ENCODE measurements at places on chromosomes 6 and 20.

DNA sequence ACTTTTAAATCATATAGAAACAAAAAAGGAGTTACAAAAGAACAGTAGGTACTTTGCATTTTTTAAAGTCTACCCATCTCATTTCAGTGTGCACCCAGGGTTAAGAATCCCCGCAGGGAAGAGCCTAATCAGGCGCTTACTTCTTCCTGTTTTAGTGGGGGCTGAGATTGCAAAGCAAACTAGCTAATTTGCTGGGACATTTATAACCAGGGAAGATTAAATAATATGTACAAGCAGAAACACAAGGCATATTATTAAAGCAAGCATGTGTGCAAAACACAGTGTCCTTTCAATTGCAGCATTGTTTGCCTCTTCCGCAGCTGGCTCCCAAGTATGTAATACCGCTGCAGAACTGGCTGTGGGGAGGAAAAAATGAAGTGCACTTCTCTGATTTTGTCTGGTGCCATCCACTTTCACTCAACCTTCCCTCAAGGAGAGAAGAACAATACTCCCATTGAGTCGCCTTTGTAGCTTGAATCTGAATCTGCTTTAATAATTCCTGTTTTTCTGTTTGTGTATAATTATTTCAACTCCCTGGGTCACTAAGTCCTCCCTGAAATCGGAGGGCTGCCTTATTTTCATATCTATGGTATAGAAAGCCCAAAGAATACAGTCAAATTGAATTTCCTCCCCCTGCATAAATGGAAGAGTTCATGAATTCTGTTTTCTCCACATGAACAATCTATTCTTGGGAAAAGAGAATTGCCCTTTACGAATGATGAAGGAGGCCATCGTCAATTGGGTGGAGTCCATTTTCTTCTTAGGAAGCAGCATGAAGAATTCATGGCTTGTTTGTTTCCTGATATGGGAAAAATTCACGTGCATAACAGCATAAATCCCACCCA, 23.3 kb upstream of the BCAS1 start:
- DNase-seq, result no peak

- no peak for DNase-seq
These were observed 535.0 kb downstream of the RFPL4B start for GRCh38 chr6:112881828-112882780.

GRCh38 chr6:83065511-83066192, at the start of gene UBE3D:
Gene UBE3D, minus strand, starts transcription at chr6:83065841. Its CDS starts 123 bp downstream, at chr6:83065718.
- peak; percentile 75 for DNase-seq

- DNase-seq, result no peak
These were observed 28.8 kb downstream of the RIOK1 start for GRCh38 chr6:7418238-7418905.

- DNase-seq, result no peak
These were observed 89.8 kb downstream of the ERMARD start for GRCh38 chr6:169841251-169841650.

DNA sequence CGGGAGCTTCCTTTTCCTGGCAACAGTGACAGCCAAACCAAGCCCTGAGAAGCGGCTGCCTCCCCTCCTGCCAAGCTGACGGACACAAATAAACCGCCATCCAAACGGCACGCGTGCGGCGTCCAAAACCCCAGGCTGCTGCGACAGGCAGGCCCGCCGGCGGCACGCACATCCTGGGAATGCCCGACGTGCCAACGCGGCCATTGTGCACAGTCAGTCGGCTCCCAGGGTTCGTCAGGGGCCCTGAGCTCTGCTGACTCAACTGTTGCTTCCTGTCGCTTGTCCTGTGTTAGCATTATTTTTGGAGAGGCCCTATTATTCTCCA, 6.8 kb downstream of the JAG1 start:
- peak; percentile 79 for DNase-seq

DNA sequence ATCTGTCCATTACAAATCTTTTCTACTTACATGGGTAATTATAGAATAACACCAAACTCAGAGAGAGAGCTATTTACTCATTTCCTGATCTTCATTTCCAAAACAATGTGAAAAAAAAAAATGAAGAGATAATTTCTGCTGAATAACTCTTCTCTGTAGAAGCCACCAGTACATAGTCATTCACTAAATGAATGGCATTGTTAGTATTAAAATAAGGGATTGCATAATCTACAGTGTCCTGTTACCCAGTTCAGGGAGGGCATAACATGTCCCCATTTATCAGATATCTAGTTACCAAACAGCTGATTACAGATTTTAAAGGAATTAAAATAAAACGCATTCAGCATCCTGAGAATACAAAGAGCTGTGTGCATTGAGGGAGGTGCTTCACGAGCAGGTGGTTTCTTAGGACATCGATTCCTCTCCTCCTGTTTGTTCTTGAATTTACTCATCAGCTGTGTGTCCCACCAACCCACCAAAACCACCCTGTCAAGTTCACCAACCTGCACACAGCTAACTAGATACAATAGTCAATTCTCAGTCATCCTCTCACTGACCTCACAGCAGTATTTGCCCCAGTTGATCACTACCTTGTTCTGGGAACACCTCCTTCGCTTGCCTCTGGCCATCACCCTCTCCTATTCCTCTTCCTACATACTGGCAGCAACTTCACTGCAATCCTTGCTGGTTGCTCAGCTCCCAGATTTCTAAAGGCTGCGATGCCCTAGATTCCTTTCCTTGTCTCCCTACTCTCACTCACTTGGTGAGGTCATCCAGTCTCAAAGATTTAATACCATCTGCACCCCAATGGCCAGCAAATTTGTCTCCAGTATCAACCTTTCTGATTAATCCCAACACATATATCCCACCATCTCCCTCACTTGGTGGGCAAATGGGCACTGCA, 18.7 kb downstream of the CNKSR3 start:
- DNase-seq, result no peak

GRCh38 chr6:37585937-37586336, 86.2 kb upstream of the CCDC167 start:
- DNase-seq, result no peak

DNA sequence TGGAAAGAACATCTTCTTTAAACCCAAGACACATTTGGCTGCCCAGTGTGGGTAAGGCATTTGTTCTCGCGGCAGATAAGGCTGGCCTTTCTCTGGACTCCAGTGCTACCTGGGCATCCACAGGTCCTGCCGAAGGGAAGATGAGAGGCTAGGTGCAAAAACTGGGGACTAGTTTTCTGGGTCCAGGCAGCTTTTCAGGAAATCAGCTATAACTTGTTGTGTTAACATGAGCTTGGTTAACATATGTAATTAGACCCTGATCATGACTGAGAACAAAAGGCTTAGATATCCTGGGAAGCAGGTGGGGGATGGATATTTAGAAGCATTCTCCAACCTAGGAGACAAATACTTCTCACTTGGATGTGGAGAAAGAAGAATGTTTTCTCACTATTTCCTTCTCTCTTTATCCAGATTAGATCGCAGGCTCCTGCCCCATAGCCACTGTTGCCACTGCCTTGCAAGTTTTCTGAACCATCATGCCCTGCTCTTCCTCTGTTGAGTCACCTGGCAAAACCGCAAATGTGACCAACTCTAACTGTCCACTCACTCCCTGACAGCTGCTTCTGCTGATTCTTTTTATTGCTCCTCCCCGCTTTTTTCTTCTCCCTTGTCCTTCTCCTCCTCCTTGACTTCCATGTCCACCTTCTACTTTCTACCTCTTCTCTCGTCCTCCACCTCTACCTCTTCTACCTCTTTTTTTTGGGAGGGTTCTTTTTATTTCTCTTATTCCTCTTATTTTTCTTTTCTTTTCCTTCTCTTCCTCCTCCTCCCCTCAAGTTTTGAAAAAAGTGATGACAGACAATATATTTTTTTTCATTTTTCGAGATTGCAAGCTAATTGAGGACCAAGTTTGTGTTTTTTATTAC, 258.1 kb downstream of the UTRN start:
- no peak for DNase-seq

DNA sequence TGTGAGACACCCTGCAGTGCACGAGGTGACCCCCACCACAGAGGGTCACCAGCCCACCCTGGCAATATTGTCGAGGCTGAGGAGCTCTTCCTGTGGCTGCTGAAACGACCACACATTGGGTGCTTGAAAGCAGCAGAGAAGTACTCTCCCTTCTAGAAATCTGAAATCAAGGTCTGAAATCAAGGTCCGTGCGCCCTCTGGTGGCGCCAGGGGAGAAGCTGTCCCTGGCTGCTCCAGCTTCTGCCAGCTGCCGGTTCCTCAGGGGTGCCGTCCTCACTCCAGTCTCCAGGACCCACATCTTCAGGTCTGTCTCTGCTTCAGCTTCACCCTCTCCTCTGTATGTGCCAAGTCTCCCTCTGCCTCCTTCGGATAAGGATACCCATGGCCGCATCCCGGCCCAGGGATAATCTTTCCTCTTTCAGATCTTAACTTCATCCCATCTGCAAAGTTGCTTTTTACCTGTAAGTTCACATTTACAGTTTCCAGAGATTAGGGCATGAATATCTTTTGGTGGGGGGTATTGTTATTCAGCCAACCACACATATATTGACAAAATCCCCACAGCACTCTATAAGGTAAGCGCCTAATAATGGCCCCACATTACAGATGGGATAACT, 108.3 kb upstream of the PHACTR3 start:
- DNase-seq, result peak; percentile 60

GRCh38 chr6:152054441-152054840, 247.0 kb downstream of the ESR1 start:
- no peak for DNase-seq

DNA sequence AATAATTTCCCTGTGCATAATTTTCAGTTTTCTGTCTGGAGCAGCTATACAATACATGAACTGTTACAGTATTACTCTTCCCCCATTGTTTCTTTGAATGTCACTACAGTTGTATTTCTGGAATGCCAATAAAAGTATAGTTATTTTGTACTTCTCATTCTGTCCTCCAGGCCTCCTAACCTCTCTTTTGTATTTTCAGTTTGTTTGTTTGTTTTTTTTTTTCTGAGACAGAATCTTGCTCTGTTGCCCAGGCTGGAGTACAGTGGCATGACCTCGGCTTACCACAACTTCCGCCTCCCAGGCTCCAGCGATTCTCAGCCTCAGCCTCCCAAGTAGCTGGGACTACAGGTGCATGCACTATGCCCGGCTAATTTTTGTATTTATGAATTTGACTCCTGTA, 16.8 kb upstream of the ARID1B start:
- no peak for DNase-seq

DNA sequence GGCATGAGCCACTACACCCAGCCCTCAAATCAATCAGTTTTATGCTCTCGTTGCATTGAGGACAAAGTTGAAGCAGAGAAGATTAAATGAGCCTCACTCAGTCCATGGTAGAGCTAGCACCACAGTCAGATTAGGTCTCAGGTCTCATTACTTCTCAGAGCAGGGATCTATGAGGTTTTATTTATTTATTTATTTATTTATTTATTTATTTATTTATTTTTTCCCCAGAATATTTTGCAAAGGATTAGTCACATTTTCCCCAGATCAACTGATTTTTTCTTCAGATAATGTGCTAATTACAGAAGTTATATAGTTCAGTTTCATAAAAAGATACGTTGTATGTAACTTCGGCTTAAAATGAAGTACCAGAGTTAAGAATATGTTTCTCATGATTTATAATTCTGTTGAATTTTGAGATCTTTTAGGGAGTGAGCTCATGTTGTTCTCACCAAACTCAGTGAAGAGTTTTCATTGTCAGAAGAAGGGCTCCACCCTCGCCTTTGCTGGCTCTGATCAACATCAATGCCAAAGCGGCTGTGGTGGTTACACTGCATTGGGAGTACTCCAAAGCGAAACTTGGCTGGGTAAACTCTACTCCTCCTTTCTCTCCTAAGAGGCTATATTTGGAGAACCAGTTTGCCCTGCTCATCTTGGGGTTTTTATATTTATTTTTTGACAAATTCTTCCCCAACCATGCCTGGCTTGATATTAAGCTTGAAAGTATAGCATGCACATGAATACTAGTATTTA, 12.9 kb upstream of the ID4 start:
- DNase-seq, result no peak

GRCh38 chr20:4324611-4325243, 309.4 kb upstream of the RNF24 start:
- DNase-seq, result no peak

GRCh38 chr20:8315639-8316573, 183.8 kb downstream of the PLCB1 start:
- DNase-seq, result peak; percentile 36

DNA sequence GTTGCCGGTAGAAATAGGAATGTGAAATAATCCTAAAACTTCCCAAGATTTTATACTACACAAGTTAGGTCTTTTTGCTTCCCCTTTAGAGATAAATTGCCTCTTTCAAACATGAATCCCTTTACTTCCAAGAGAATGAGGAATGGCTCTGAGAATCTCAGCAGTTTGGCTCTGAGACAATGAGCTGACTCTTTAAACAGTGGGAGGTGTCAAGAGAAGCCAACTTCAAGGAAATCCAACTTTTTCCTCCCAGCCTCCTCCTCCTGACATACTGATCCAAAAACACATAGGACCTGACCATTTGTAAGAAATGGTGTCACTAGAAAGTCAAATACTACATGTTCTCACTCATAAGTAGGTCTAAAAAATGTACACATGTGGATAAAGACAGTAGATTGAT, 154.2 kb downstream of the ALDH8A1 start:
- no peak for DNase-seq

- DNase-seq, result no peak
These were observed 223.2 kb upstream of the TSHZ2 start for GRCh38 chr20:52748990-52749389.

- no peak for DNase-seq
These were observed 121.3 kb downstream of the MYO6 start for GRCh38 chr6:75870389-75870788.

GRCh38 chr6:159929819-159930218, 39.0 kb downstream of the MAS1 start:
- DNase-seq, result peak; percentile 49

- DNase-seq, result no peak
These were observed 1.1 kb upstream of the FAM162B start for GRCh38 chr6:116766506-116767176.

DNA sequence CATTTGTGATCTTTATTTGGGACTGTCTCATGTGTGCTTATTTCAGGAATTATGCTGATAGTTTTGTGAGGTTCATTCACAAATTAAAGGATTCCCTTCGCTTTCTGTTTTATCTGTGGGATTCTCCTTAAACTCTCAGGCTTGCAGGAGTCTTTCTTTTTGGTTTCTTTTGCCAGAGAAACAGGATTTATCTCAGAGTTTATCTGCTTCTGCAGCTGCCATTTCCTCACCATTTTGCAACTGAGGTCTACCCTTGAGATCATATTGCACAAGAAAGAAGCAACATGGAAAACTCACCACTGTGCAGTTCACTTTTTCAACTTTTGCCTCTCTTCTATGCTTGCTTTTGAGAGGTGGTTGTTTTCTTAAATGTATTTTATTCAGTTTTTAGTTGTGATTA, 201.0 kb downstream of the PRL start:
- no peak for DNase-seq

DNA sequence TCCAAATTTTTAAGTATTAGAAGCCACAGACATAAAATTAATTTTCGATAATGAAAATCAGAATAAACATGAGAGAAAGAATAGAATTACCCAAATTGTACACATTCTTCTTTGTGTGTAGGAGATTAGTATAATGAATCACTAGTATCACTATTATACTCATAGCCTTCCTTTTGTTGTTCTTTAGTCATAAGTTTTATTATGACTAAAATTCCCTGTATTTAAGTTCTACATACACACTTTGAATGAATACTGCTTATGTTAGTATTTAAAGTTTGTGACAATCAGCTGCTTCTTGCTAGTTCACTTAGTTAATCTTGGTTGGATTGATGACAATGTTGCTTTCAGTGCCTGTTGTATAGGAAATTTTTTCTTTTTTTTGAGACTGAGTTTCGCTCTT, 72.7 kb downstream of the CCDC170 start:
- no peak for DNase-seq

- no peak for DNase-seq
These were observed 97.4 kb upstream of the JARID2 start for GRCh38 chr6:15148356-15148946.
